GM18507 (cell line): ENCODE measurements at places on chromosomes 6 and 20.

DNA sequence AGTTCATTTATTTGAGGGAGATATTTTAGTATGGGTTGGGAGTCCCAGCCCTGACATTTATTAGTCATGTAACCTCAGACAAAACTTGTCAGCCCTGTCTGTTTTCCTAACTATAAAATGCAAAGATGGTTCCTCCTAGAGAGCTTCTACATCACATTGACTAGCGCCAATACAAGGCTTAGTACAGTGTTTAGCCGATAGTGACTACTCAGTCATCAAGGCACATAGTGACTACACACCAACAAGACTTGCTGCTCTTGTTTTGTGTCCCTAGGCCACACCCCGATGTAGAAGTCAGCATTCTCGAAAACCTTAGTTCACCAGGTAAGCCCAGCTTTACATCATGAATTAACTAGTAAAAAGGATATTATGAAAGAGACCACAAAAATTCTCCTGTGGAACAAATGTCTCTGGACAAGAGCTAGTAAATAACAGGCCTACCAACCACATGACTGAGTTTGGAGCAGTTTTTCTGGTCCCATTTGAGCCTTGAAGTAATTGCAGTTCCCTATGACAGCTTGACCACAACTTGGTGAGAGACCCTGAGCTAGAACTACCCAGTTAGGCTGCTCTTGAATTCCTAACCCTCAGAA lies 68.8 kb downstream of the PFDN4 start:
- DNase-seq, result no peak

DNA sequence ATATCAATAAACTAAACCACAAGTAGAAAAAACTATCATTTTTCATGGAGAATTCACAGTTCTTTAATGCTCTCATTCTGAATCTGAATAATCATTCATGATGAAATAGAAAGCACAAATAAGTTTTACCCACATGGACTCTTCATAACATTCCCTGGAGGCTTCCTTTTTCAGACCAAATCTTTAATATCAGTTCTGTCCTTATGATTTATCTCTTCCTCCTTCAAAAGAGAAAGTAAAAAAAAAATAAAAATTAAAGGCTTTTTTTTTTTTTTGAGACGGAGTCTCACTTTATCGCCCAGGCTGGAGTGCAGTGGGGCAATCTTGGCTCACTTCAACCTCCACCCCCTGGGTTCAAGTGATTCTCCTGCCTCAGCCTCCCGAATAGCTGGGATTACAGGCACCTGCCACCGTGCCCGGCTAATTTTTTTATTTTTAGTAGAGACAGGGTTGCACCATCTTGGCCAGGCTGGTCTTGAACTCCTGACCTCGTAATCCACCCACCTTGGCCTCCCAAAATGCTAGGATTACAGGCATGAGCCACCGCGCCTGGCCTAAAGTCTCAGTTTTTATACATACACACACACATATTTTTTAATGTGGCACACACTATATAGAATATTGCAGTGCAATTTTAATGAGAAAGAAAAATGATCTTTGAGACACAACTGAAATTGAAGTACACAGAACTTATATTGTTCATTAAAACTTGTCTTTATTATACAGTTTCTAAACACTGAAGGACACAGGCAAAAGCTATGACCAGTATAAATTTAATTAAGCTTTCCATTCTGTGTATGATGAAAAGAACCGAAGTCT lies 31.9 kb upstream of the ZNF217 start:
- no peak for DNase-seq

- no peak for DNase-seq
These were observed 4.6 kb upstream of the ZNF184 start for GRCh38 chr6:27477318-27478013.

GRCh38 chr6:108576709-108577108 lies 16.0 kb downstream of the FOXO3 start:
- no peak for DNase-seq

GRCh38 chr6:22067671-22068070 lies 229.2 kb downstream of the PRL start:
- DNase-seq, result no peak

DNA sequence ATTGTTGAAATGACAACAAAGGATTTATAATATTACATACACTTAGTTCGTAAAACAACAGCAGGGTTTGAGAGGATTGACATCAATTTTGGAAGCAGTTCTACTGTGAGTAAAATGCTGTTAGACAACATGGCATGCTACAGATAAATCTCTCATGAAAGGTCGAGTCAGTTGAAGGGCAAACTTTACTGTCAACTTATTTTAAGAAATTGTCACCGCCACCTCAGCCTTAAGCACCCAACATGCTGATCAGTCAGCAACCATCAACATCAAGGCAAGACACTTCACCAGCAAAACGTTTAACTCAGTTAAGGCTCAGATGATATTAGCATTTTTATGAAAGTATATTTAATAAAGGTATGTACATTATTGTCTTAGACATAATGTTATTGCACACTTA lies 31.0 kb downstream of the CYB5R4 start:
- DNase-seq, result no peak

- DNase-seq, result no peak
These were observed 27.5 kb upstream of the JARID2 start for GRCh38 chr6:15218401-15218800.

- DNase-seq, result no peak
These were observed 125.2 kb downstream of the PTPRK start for GRCh38 chr6:128395188-128395587.

DNA sequence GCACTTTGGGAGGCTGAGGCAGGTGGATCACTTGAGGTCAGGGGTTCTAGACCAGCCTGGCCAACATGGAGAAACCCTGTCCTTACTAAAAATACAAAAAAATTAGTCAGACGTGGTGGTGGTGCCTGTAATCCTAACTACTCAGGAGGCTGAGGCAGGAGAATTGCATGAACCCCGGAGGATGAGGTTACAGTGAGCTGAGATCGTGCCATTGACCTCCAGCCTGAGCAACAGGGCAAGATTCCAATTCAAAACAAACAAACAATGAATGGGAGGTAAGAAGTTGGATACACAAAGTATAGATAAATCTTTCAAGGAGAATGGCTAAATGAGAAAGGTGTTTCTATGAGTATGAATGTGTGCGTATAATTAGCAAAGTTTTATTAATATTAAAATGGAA lies 75.3 kb downstream of the REV3L start:
- no peak for DNase-seq

- DNase-seq, result no peak
These were observed 14.8 kb downstream of the AKAP12 start for GRCh38 chr6:151254451-151255081.

DNA sequence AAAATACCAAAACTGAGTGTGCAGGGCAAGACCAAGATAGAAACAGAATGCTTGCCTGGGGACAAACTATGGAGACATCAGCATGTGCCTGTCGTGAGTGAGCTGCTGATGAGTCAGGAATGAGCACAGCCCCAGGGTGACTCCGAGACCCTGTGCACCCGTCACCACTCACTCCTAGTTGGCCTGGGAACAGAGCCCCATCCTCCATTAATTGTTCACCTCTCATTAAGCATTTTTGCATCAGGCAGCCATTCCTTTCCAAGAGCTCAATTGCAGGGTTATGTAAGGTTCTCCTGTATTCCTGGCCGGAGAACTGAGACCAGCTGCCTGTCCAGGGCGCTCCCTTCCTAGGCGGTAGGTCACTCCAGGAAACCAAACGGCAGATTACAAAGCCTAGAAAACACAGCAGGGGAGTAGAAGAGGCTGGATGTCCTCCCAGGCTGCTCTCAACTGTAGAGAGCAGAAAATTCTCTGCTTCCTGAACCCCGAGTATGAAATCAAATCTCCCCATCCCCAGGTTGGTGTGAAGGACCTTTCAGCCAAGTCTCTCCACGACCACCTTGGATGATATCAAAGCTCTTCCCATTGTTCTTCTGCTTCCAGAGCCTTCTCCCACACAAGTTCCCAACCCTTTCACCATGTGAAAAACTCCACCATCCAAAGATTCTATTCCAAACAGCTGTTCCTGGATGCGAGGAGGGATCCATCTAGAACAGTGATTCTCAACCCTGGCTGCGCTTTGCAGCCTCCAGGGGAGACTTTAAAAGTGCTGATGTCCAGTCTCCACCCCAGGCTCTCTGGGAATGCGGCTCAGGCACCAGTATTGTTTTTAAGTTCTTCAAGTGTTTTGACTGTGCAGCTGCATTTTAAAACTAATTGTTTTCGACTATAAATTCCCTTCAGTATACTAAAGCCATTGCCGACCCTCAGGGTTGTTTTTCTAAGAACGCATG lies 532.6 kb upstream of the JARID2 start:
- no peak for DNase-seq

DNA sequence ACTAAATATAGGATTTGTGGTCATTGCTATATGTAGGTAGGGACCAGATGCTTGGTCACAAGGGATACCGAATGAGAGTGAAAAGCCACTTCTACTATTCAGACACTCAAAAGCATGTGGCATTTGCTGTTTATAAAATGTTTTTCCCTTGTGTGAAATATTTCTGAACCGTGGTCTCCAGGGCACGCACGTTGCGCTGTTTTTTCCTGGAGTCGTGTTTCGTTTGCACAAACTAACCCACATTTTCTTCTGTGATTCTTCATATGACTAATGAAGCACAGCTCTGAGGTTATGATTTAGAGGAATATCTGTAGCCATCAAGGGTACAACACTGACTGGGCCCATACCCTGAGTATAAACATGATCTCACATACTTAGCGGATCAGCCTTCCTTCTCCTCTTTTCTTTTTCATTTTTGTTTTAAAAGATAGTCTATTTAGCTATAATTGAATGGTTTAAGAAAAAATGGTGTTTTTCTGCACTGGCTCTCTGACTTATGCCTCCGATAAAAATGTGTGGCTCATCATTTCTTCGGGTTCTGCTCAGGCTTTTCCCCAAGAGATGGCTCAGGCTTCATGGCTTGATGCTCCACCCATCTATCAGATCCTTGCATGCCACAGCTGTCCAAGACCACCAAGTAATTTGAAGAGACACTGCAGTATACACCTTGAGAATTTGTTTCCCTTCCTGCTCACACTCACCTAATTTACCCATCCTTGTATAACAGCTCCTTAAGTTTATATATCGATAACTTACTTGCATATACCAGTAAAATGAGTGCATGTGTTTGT lies 59.9 kb upstream of the HBS1L start:
- DNase-seq, result no peak

- no peak for DNase-seq
These were observed 77.0 kb downstream of the ADTRP start for GRCh38 chr6:11701573-11701972.

GRCh38 chr6:70566751-70567382 lies at the start of gene SDHAF4:
Gene SDHAF4, plus strand, starts transcription at chr6:70566930. Its CDS starts 11 bp downstream, at chr6:70566941.
- DNase-seq, result peak; percentile 96

DNA sequence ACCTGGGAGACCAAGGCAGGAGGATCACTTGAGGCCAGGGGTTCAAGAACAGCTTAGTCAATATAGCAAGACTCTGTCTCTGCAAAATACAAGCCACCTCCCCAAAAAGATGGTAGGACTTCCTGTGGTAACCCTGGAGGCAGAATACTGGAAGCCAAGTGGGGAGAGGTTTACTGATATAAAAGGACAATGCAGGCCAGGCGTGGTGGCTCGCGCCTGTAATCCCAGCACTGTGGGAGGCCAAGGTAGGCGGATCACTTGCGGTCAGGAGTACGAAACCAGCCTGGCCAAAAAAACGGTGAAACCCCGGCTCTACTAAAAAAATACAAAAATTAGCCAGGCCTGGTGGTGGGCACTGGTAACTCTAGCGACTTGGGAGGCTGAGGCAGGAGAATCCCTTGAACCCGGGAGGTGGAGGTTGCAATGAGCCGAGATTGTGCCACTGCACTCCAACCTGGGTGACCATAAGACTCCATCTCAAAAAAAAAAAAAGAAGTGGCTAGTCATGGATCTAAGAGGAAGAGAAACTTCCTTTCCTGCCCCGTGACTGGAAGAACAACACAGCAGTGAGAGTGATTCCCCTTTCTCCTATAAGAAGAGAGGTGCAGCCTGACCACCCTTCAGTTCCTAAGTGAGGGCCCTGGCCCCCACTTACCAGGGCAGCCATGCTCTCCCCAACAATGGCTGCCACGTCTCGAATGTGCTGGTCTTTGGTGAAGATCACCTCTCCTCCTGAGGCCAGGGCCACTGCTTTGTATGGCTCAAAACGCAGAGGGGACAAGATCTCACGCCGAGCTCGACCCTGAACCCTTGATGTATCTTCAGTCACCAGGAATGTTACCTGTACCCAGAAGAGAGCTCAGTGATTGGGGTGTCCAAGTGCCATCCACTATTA lies 6.2 kb downstream of the SAPCD1 start:
- no peak for DNase-seq

- no peak for DNase-seq
These were observed 129.9 kb downstream of the HFE start for GRCh38 chr6:26216886-26217713.

- peak; percentile 11 for DNase-seq
These were observed 74.6 kb upstream of the XRN2 start for GRCh38 chr20:21228511-21228910.

GRCh38 chr20:47228654-47229053 lies 127.8 kb downstream of the ZMYND8 start:
- DNase-seq, result no peak

DNA sequence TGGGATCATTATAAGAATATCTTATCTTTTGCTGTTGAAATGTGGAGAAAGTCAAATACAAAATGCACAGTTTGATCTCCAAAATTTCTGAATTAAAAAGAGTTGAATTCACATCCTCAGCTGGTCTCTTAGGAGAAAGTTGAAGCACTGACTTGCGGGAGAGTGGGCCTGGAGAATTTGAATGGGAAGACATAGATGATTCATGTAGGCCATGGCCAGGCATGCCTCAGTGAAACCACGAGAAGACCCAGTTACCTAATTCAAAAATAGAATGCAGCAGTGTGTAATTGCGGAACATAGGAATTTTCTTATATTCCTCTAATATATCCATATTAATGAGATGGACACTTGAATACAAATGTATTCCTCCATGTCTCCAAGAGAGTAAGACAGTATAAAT lies 53.0 kb upstream of the DTNBP1 start:
- DNase-seq, result no peak

DNA sequence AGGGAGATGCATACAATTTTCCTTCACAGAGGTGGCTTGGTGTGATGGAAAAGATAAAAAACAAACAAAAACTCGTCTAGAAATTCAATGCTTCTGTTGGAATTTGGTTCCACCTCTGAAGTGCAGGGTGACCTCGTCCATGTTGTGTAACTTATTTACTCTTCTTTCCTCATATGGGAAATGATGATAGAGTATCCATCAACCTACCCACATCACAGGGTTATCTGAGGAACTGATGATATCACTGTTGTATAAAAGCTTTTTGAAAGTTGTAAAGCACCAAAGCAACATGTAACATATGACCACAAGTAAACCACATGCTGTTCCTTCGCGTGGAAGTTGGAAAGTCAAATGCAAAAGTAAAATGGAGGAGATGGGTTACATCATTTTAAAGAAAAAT lies 212.0 kb upstream of the SGK1 start:
- no peak for DNase-seq
